Nephron progenitor cell (in vitro differentiated cells): ENCODE measurements at places on chromosomes 6 and 20.

DNA sequence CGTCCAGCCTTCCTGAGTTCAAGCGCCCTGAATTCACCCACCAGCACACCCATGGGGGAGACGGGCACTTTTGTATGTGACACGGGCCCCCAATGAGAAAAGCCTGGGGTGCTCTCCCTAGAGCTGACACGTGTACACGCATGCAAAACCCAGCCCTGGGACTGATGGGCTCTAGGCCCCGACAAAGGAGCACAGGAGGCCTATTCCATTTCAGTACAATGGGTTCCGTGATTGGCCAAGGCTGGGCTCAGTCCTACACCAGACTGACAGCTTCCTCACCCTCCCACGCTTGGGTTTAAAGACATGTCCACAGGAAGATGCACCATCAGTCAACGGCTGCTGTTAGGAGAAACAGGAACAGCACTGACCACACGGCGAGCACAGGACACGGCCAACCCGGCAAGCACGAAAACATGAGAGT lies 8.8 kb downstream of the ZBTB46 start:
- H3K27ac ChIP-seq: peak overlapping the region; percentile 75
- H3K4me3 ChIP-seq: peak overlapping the region; percentile 11
- H3K27me3 ChIP-seq: peaks cover 6% of the 10 kb centered on the region
- H3K36me3 ChIP-seq: peaks cover 34% of the 10 kb centered on the region
- DNase-seq: no peak
- peaks cover 59% of the 10 kb centered on the region for H3K4me1 ChIP-seq

DNA sequence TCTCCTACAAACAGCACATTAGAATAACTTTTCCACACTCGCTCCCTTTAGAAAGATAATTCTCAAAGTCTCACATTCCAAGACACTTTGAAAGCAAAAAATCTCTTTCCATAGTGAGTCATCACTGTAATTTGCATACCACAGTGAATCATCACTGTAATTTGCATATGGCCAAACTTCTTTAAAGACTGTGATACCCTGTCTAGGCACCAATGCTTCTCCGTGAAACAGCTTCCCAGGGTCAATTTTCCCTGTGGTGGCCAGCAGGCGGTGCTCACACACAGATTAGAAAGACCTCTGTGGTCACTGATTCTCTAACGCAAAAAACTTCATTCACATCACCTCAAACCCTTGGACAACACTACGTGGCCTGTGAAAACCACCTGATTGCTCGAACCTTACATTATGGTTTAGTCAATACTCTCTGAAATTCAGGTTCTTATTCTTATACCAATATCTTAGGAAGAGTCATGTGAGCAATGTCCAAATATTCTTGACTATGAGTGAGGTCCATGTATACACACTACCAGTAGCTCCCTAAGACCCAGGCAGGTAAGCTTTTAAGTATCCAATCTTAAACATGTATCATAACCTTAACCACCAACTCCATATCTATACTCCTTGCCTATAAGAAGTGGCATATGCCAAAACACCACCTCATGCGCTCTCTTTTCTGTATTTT lies 78.5 kb upstream of the PHACTR1 start:
- no peak overlapping the region for H3K4me3 ChIP-seq
- no peaks in the 10 kb centered on the region for H3K36me3 ChIP-seq
- peaks cover 7% of the 10 kb centered on the region for H3K27me3 ChIP-seq

GRCh38 chr6:37200085-37200484 lies 30.1 kb downstream of the PIM1 start:
- no peak overlapping the region for H3K27ac ChIP-seq
- H3K27me3 ChIP-seq: peaks cover 12% of the 10 kb centered on the region
- H3K4me3 ChIP-seq: no peak overlapping the region
- H3K4me1 ChIP-seq: peaks cover 11% of the 10 kb centered on the region

DNA sequence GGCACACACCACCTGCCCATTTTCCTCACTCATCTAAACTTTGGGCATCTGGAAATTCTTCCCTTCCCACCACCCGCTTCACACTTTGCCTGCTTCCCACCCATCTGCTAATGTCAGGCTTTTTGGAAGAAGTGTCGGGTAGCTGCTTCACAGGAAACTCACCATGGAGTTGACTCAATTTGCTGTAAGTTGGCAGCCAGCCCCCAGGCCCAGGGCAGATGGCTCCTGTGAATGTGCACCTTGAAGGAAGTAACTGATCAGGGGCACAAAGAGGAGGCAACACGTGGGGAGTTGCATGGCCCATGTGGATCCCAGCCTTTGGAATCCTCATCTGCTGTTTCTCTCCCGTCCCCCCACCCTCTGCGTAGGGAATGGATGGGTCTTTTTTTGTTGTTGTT lies 87.3 kb downstream of the PPP1R14C start:
- no peak overlapping the region for H3K4me3 ChIP-seq
- peaks cover 38% of the 10 kb centered on the region for H3K4me1 ChIP-seq
- no peak overlapping the region for H3K27ac ChIP-seq
- DNase-seq: no peak
- peaks cover 15% of the 10 kb centered on the region for H3K36me3 ChIP-seq

DNA sequence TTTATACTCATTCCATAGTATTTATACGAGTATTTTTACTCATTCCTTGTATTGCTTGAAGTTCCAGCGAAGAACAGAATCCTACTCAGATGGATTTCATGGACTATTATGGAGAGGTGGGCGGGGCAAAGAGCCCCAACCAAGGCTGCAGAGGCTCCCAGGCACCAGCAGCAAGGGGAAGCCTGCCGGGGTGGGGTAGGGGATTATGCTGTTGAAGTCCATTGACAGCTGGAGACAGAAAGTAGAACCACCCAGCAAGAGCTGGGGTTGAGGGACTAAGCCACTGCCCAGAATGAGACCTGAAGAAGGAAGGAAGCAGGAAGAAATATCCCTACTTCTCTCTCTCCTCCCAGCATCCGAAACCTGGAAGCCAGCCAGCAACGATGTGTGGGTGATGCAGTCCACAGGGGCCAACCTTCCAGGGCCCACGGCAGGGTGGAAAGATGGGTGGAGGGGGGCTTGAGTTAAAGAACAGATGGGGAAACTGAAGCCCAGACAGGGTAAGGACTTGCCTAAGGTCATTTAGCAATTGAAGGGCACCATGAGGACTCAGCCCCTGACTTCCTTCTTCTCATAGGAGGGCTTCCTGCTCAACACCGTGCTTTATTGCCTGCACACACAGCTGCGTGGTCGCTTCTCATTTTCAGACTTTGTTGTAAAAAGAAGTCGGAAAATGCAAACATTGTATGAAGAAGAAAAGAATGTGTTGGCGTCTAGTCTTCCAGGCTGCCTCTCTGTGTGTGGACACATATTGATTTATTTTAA lies 18.3 kb upstream of the GTSF1L start:
- no peaks in the 10 kb centered on the region for H3K36me3 ChIP-seq
- no peak overlapping the region for H3K4me3 ChIP-seq
- peaks cover 8% of the 10 kb centered on the region for H3K4me1 ChIP-seq
- DNase-seq: no peak
- H3K27ac ChIP-seq: no peak overlapping the region
- peaks cover 17% of the 10 kb centered on the region for H3K27me3 ChIP-seq

DNA sequence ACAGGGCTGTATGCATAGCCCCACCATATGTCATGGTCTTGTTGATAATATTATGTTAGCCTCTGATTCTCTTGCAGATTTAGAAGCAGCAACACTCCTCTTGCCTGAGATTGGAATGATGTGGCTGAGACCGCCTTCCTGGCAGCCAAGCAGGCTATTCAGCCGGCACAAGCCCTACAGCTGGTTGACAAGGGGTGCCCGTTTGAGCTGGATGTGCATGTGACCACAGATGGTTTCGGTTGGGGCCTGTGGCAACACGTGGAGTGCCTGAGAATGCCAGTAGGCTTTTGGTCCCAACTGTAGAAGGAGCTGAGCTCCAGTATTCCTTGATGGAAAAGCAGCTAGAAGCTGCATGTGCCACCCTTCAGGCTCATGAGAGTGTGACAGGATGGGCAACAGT lies 303.6 kb upstream of the POU3F2 start:
- DNase-seq: no peak
- H3K4me1 ChIP-seq: no peaks in the 10 kb centered on the region
- H3K27ac ChIP-seq: no peak overlapping the region
- H3K27me3 ChIP-seq: peaks cover 17% of the 10 kb centered on the region

GRCh38 chr6:79801362-79801761 lies 146.0 kb downstream of the ELOVL4 start:
- H3K27me3 ChIP-seq: no peaks in the 10 kb centered on the region
- H3K4me1 ChIP-seq: peaks cover 2% of the 10 kb centered on the region
- DNase-seq: no peak

GRCh38 chr20:1810926-1811620 lies 84.1 kb upstream of the SIRPA start:
- no peak overlapping the region for H3K4me3 ChIP-seq
- peak overlapping the region; percentile 33 for H3K27ac ChIP-seq
- H3K27me3 ChIP-seq: no peaks in the 10 kb centered on the region
- H3K36me3 ChIP-seq: no peaks in the 10 kb centered on the region

DNA sequence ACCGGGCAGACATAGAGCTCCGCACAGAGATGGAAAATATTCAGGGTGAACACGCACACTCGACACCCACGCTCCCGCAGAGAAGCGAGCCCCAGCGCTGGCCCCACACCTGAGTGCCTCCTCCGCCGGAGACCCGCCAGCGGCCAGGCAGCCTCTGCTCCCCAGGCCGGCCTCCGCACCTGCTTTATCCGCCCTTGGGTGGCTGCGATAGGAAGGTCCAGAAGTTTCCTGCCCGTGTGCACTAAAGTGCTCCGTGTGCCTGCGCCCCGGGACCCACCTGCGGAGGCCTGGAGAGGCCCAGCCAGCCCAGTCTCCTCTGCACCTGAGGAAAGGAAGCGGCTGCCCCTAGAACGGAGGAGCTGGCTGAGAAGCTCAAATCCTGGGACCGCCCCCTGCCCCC lies 10.8 kb upstream of the FOXC1 start:
- H3K27ac ChIP-seq: no peak overlapping the region
- DNase-seq: no peak
- peaks cover 60% of the 10 kb centered on the region for H3K4me1 ChIP-seq
- no peak overlapping the region for H3K4me3 ChIP-seq
- H3K36me3 ChIP-seq: no peaks in the 10 kb centered on the region

DNA sequence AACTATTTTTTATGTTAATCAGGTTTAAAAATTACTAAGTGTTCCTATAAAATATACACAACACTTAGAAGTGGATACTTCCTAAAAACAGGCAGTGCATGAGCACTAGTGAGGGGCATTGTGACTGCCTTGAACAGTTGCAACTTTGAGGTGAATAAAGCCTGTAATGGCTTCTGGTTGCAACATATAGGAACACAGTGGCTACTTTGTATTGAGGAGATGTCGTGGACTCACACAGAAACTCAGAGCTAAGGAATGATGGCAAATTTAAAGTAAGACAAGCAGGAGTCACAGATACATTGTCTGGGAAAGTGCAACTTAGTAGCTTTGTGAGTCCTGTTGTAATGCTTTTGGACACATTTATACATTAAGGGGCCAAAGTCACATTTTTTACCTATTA lies 861 bp upstream of the HLA-A start:
- peaks cover 27% of the 10 kb centered on the region for H3K4me1 ChIP-seq
- DNase-seq: no peak
- no peak overlapping the region for H3K27ac ChIP-seq
- H3K36me3 ChIP-seq: peaks cover 32% of the 10 kb centered on the region
- peak overlapping the region; percentile 88 for H3K4me3 ChIP-seq
- peaks cover 22% of the 10 kb centered on the region for H3K27me3 ChIP-seq

GRCh38 chr6:166911248-166911677 lies 45.1 kb downstream of the RNASET2 start:
- no peak for DNase-seq
- no peak overlapping the region for H3K4me3 ChIP-seq
- H3K27me3 ChIP-seq: peaks cover 15% of the 10 kb centered on the region
- peaks cover 29% of the 10 kb centered on the region for H3K36me3 ChIP-seq

DNA sequence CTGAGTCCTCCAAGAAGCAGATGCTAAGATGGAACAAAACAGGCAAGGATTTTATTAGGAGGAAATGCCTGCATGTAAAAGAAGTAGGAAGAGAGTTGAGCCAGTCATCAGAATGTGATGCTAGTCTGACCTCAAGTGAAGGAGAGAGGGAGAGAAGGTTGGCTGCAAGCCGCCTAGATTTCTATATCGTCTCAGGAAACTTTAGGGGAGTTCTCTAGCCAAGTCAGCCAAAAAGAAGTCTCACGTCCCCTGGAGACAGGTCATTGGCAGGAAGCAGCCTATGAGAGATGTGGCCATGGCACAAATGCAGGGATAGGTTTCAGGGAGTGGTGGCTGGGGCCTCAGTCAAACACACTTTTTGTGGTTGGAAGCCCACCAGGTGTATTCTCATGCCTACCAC lies 378.0 kb downstream of the CD109 start:
- no peak overlapping the region for H3K4me3 ChIP-seq
- no peak overlapping the region for H3K27ac ChIP-seq

DNA sequence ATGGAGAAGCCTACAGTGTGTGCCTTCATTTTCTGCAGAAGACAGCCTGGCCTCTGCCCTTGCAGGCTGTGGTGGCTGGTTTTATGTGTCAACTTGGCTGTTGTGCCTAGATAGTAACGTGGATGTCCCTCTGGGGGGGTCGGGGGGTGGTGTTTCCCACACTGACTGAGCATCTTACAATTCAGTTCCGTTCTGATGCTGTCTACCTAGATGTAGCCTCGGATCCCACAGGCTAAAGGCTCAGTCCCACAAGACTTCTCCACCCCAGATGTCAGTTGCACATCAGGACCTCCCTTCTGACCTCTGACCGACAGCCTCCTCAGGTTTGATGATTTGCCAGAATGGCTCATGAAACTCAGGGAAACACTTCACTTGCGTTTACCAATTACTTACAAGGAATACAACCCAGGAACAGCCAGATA lies 4.4 kb downstream of the PYGB start:
- H3K4me3 ChIP-seq: no peak overlapping the region
- peaks cover 2% of the 10 kb centered on the region for H3K27me3 ChIP-seq
- peaks cover 27% of the 10 kb centered on the region for H3K36me3 ChIP-seq
- no peak for DNase-seq

- no peaks in the 10 kb centered on the region for H3K4me1 ChIP-seq
- peak; percentile 24 for DNase-seq
- peaks cover 4% of the 10 kb centered on the region for H3K27me3 ChIP-seq
- H3K4me3 ChIP-seq: no peak overlapping the region
These were observed 160.1 kb downstream of the C6orf58 start for GRCh38 chr6:127737009-127737486.

- no peak overlapping the region for H3K4me3 ChIP-seq
- peaks cover 24% of the 10 kb centered on the region for H3K36me3 ChIP-seq
- no peaks in the 10 kb centered on the region for H3K27me3 ChIP-seq
- DNase-seq: no peak
- peaks cover 63% of the 10 kb centered on the region for H3K4me1 ChIP-seq
These were observed 7.4 kb downstream of the ASXL1 start for GRCh38 chr20:32365564-32365963.

DNA sequence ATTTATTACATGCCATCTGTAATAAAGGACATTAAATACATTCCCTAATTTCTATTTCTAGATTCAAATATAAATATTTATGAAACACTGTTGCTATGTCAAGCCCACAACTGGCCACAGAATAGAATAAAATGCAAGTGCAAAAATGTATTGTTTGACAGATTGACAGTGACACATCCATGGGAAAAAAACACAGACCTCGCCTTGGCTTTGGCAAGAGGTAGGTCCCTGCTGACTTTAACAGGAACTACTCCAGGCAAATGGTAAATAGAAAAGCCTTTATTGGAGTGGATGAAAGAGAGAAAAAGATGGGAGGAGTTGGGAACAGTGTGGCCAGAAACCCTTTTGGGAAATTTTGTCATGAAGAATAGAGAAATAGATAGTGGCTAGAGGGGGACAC lies 622.9 kb downstream of the UTRN start:
- no peaks in the 10 kb centered on the region for H3K4me1 ChIP-seq
- no peaks in the 10 kb centered on the region for H3K36me3 ChIP-seq
- DNase-seq: no peak
- no peaks in the 10 kb centered on the region for H3K27me3 ChIP-seq
- H3K4me3 ChIP-seq: no peak overlapping the region
- H3K27ac ChIP-seq: no peak overlapping the region
